ENCODE measurements at places on chromosomes 11 and 22. TPM values are rescaled to one million over a fixed set of nuclear protein-coding genes. Genes with fewer than 3 reads are reported as not detected.

The TRPC6 gene
- total RNA-seq, result not detected

The NLRP14 gene
- total RNA-seq, result 0.51 TPM

- no peak overlapping the region for H3K27ac ChIP-seq
- H3K4me1 ChIP-seq, result no peaks in the 10 kb centered on the region
- no peak overlapping the region for H3K4me3 ChIP-seq
- H3K27me3 ChIP-seq, result no peaks in the 10 kb centered on the region
Observed at GRCh38 chr11:99015634-99016454, 4.9 kb upstream of the CNTN5 start.

The ASPHD2 gene
- 33.3 TPM for total RNA-seq

GRCh38 chr11:34358258-34358727 is 483 bp upstream of the ABTB2 start:
- no peaks in the 10 kb centered on the region for H3K27me3 ChIP-seq
- peak overlapping the region; percentile 51 for H3K4me3 ChIP-seq
- no peaks in the 10 kb centered on the region for H3K36me3 ChIP-seq
- peaks cover 15% of the 10 kb centered on the region for H3K4me1 ChIP-seq

DNA sequence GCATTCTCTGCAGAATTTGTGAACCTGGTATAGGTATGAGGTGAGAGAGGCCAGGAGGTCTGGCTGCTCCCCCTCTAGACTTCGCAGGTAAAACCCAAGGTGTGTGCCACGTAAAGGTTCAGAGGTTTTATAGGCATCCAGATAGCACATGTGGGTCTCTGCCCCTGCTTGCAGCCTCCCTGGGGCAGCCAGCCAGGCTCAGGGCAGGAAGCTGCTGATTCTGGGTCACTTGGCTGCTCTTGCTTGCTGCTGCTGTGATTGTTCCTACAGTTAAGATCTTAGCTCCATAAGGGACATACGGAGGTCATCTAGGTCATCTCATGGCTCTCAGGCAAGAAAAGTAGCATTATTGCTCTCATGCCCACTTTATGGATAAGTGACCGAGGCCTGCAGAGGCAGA is 30.2 kb downstream of the ZBTB16 start:
- no peak overlapping the region for H3K4me3 ChIP-seq
- no peak overlapping the region for H3K27ac ChIP-seq
- no peaks in the 10 kb centered on the region for H3K4me1 ChIP-seq
- H3K27me3 ChIP-seq, result no peaks in the 10 kb centered on the region
- no peaks in the 10 kb centered on the region for H3K36me3 ChIP-seq
- DNase-seq, result no peak

Measured in Karpas-422 (cell line).